ENCODE measurements at places on chromosomes 3 and 15.

DNA sequence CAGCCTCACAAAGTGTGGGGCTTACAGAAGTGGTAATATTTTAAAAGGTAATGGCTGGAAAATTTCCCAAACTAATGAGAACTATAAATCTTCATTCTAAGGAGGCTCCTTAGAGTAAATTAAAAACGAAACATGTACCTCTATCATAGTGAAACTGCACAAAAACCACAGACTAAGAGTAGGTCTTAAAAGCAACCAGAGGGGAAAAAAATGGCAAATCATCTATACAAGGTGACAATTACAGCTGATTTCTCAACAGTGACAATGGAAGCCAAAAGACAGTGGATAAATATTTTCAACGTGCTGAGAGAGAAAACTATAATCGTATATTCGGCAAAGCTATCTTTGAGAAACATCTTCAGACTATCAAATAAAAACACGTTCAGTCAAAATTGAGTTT is 20.6 kb downstream of the HEG1 start:
- DNase-seq: no peak

- DNase-seq: peak; percentile 50
These were observed 461 bp downstream of the SECISBP2L start for GRCh38 chr15:49045751-49046219.

DNA sequence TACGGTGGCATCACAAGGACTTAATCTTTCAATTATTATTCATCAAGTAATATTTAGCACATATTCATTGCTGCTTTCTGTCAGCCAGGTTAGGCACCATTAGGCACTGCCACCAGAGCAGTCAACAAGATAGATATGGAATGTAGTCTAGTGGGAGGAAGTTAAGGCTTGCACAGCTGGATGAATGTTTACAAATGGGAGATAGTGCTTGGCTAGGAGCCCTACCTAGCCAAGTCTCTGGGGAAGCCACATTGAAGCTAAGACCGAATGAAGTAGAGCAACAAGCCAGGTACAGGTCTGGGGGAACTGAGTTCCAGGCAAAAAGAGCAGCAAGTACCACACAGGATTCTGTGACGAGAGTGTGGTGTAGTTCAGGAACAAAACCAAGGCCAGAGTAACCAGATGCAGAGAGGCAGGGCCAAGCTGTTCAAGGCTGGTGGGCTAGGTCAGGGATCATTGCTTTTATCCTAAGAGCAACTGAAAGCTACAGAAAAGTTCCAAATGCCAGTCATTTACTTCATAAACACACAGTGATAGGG is 33.4 kb upstream of the SCAANT1 start:
- DNase-seq: no peak

- DNase-seq: peak; percentile 38
These were observed at the start of gene BOC for GRCh38 chr3:113211330-113212149. TSS of gene BOC (plus strand) at chr3:113211557. CDS start at chr3:113249803, 38,246 bp downstream.

GRCh38 chr3:115448851-115449250 is 174.5 kb upstream of the GAP43 start:
- DNase-seq: no peak

Data from NB4 (cell line).